T47D (cell line): ENCODE measurements at places on chromosomes 12 and 14.

GRCh38 chr12:49055978-49056754 is 4.4 kb downstream of the KMT2D start:
- DNase-seq: peak; percentile 68

GRCh38 chr12:82873309-82873708 is 186.6 kb downstream of the TMTC2 start:
- DNase-seq: no peak

GRCh38 chr12:6950401-6950801 is 755 bp upstream of the PTPN6 start:
- DNase-seq: no peak

DNA sequence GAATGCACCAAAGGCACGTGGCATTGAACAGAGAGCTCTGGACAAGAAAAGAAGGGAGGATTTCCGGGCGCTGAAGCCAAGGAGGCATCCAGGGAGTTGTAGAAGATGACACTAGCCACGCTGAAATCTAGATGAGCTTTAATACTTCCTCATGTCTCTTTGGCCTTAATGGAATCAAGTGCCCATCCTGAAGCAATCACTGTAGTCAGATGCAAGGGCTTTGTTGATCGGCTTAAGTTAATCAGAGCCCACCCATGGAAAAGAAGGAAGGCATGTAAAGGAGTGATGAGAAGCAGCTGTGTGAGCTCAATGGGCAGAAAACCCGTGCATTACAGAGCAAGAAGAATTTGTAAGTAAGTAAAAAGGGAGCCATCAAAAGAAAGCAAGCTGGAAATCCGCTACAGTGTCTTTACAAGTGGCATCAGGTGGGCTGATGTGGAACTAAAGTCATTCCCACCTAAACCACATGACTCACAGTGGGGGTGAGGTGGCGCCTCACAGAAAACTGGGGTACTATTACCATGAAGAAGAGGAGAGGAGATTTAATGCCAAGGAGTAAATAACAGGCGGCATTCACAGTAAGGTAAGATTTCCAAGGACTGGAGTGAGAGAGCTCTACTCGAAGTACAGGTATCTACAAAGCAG is 48.4 kb downstream of the NDUFA12 start:
- no peak for DNase-seq

DNA sequence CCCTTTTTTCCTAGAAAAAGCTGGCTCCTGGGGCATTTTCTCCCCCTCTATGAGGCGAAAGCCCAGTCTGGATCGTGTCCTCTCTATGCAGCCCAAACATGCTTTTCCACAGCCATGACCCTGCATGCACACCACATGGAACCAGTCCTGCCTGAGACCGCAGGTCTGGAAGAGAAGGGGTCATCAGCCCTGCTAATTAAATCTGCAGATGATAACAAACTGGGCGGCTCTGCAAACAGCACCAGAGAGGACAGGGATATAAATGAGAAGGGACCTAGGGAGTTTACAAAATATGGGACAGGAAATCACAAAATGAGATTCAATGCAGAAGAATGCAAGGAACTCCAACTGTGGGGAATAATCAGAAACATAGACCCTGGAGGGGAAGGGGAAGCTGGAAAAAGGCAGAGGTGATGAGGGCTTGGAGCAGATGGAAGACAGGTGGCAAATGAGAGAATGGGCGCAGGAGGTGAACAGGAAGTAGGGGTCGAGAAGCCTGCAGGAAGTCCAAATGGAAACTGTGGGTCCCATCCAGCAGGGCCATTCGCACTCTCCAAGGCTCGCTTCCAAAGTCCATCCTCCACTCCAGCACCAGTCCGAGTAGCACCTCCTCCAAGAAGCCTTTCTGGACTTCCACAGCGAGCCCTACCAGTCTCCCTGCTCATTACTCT is 76.3 kb downstream of the ANO2 start:
- DNase-seq: no peak

DNA sequence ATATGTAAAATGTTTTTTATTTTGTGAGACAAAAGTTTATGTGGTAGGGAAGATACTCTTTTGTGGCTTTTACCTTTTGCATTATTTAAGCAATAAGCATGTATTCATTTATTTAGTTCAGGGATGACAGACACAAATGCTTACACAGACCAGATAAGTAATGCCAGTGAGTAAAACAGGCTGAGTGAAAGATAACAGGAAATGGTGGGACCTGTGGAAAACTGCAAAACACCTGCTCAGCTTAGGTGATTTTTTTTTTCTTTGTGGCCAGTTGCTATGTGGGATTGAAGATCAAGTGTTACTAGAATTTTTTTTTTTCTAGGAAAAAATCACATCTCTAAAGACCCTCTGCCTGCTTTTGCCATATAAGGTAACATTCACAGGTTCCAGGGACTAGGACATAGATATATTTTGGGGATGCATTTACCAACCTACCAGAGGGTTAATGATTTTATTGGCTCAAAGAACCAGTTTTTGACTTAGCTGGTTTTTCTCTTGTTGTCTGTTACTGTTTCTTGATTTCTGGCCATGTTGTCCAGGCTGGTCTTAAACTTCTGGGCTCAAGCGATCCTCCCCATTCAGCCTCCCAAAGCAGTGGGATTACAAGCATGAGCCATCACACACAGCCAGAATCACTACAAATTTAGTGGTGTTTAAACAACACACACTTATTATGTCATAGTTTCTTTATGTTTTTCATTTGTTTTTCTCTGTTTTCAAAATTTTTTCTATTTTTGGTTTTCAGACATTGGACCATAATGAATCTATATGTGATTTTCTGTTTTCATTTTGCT is 9.8 kb downstream of the PSMA6 start:
- no peak for DNase-seq

GRCh38 chr14:82667501-82667900 is 1133.8 kb upstream of the SEL1L start:
- no peak for DNase-seq

DNA sequence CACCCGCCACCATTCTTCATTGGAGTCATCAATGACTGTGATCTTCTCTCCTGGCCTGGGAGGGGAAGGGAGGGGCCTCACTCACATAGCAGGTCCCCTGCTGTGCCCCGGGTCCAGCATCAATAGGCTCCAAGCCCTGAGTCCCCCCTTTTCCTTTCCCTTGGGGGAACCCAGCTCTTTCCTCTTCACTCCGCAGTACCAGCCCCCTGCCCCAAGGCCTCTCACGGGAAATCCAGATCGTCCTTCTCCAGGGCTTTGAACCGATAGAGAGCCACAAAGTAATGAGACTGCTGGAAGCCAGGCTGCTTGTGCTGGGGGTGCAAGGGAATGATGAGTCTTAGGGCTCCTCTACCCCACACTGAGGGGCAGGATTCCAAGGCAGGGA is 6.7 kb downstream of the STAC3 start:
- no peak for DNase-seq

- no peak for DNase-seq
Observed at GRCh38 chr12:49889361-49890095, 14.2 kb downstream of the FAIM2 start.

DNA sequence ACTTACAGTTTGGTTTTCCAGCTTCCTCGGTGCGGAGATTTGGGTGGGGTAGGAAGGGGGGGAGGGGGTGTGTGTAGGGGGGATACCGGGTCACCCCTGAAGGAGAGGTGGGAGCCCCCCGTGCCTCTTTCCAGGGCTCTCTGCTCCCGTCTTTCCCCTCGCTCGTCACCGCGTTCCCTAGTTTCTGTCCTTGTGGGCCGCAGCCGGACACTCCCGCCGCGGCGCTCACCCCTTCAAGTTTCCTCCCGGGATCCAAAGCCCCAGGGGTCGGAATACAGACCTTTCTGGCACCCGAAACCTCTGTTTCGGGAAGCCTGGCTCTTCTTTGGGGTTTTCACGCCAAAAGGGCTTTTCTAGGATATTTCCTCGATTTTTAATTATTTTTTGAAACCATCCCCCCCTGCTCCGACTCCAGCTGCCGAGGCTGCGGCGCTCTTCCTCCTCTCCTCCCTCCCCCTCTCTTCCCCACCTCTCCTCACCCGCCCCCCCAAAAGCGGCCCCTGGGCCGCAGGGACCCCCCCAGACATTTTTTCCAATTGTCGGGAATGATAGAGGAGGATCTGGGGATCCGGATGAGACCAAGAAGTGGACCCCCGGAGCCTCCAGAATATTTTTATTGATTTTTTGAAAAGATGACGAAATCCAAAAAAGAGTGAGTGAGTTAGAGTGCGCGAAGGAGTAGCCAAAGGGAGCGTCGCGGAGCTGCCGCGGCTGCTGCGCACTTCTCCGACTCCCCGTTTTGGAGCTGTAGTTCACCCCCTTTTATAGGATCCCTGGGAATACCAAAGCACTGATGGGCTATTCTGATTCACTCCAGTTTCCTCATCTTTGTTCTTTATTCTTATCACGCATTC is 1.7 kb downstream of the CCND2 start:
- DNase-seq: no peak

DNA sequence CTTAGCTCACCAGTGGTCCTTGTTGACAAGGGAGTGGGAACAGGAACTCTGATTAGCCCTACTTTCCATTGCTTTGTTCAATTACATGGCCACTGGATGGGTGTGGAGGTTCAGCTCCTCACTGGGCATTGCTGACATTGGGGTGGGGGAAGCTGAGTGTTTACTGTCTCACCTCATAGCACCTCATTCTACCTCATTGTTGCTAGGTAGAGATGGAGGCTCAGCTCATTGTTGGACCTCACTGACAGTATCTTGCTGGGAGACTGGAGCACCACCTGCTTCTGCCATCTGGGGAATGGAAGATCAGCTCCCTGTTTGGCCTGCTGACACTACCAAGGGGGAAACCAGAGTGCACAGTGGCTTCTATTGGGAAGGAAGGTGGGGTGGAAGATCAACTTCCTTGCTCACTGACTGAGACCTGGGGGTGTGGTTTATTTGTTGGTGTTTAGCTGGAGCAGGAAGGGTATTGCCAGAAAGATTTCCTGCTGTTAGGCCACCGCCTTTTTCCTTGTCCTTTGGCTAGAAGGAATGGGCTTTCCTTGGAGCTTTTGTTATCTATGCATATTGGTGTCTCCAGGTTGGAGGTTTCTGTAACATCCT is 1.3 kb upstream of the OR4E2 start:
- DNase-seq: no peak

GRCh38 chr12:69509308-69509736 is 39.1 kb downstream of the FRS2 start:
- no peak for DNase-seq

- DNase-seq: no peak
Observed at GRCh38 chr12:122350141-122350848, 72.2 kb downstream of the CLIP1 start.

DNA sequence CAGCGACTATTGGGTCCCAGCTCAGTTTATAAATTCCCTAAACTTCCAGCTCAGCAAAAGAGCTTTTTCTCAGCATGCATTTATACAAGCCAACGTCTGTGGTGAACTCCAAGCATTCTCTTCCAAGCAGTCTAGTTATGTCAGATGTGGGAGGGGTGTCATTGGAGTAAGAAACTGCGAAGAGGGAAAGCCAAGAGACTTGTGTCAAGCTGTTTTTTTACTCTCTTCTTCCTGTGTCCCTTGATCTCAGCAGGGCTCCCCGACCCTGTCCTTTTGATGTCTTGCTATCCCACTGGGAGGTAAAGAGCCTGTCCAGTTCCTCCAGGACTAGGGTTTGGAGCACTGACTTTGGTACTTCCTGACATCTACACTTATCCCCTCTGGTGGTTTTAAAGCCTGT is 69.0 kb downstream of the PPM1H start:
- peak; percentile 18 for DNase-seq

DNA sequence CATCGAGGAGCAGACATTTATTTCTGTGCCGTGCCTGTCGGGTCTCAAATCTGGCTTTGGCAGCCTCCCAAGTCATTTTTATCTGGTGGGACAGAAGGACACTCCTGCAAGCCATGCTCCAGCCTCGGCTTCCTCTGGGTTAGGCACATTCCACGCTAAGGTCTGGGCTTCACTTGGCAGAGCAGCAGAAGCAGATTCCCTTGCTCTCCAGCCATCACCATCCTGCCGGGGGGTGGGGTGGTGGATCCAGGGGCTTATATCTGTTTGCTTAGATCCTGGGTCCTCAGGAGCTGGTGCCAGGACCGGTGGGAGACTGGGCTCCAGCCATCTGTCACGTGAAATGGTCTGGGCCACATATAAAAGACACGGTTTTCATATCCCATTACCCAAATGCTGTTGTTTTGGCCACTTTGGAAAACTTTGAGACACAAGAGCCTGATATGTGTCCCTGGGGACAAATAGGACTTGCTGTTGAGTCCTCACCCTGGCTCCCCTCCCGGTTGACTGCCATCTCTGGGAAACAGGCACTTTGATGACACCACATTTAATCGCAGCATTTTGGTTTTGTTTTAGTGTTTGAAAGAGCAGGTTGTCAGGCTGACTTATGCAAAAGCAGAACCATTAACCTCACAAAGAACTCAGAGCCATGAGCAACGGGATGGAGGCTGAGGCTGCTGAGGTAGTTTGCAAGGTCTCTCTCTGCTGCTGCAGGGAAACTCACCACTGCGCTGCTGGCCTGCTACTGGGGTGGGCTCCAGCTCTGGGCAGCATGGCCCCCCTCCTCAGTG is 69.6 kb upstream of the PRMT8 start:
- no peak for DNase-seq

GRCh38 chr14:101872346-101872745 is 92.0 kb upstream of the DYNC1H1 start:
- DNase-seq: no peak

GRCh38 chr12:4383304-4383865 is 3.9 kb upstream of the FGF23 start:
- no peak for DNase-seq

DNA sequence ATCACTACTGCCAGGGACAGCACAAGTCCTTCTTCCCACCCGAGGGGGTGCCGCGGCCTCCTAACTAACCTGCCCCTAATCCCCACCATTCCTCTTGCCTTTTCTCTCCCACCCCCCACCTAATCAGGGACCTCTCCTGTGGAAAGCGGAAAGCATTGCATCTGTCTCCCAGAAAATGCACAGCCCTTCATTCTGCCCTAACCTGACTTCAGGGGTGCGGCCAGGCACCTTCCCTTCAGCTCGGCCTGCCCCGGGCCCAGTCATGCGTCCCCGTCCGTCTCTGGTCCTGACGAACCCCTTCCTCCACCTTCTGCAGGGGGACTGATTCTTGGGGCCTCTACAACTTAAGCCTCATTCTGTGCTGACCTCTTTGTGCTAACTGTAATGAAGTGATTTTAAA is 43.9 kb upstream of the TRAF3 start:
- DNase-seq: no peak

- no peak for DNase-seq
Observed at GRCh38 chr12:78878459-78878858, 13.9 kb downstream of the SYT1 start.

DNA sequence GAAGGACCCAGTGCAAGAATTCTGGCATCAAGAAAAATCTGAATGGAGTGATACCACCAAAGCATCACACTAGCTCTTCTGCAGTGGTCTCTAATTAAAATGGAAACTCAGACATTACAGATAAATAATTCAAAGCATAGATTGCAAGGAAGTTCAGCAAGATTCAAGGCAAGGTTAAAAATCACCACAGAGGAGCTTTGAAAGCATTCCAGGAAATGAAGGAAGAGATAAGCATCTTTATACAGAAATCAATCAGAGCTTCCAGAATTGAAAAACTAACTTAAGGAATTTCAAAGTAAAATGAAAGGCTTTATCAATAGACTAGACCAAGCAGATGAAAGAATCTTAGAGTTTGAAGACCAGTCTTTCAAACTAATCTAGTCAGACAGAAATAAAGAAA is 20.4 kb upstream of the GLIPR1 start:
- no peak for DNase-seq

- DNase-seq: peak; percentile 64
Observed at GRCh38 chr14:99192028-99192621, 79.9 kb downstream of the BCL11B start.

GRCh38 chr12:92702754-92703679 is at the start of gene PLEKHG7:
PLEKHG7 (plus strand) TSS chr12:92702989; CDS start chr12:92706632, 3,643 bp downstream.
- DNase-seq: peak; percentile 25
